ENCODE measurements at places on chromosomes 5 and 9. TPM values are rescaled to one million over a fixed set of nuclear protein-coding genes. Genes with fewer than 3 reads are reported as not detected.

DNA sequence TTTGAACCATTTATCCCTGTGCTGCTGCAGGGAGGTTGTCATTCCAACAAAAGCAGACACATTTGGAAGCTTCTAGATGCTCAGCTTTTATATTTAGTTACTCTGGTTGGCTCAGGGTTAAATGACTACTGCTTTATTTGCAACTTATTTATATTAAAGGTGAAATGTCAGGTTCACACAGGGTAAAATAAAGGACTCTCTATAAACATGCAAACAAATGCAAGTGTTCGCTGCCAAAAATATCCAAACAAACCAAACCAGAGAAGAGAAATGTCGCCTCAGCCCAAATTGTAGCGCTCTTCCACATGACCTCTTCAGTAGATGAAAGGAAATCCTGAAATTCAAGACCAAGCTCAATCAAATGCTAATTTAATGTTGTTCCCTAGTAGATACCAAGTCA is 57.0 kb upstream of the LIFR start:
- no peak for DNase-seq

DNA sequence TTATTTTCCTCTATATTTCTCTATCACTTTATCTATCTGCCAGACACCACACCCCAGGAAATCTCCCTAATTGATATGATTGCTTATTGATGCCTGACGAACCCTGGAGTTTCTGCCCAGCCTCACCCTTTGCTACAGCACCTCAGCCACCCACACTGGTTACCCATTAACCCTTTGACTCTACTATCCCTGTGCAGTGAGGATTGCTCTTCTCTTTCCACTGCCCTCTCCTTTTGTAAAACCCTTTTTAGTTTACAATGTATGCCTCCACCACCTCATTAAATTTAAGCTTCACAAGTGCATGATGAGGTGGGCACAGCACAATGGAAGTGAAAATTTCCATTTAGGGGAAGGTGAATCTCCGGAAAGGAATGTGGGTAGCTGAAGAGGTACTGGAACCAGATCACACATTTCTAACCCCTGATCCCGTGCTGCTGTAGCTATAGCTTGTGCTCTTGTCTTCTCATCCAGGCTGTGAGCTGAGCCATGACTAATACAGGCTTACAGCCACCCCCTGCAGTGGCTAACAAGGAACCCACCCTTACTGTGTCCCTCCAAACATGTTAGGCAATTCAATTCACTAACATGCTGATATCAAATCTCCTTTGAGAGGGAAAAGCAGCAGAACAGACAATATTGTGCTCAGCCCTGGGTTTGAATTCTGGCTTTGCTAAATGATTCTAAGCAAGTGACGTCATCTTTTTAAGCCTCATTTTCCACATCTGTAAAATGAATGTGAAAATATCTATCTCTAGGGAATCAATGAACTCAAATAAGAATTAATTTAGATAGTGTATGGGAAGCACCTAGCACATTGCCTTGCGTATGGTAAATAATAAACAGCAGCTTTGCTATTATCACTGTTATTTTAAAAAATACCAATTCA is 186.9 kb upstream of the TRIM32 start:
- peak; percentile 25 for DNase-seq

DNA sequence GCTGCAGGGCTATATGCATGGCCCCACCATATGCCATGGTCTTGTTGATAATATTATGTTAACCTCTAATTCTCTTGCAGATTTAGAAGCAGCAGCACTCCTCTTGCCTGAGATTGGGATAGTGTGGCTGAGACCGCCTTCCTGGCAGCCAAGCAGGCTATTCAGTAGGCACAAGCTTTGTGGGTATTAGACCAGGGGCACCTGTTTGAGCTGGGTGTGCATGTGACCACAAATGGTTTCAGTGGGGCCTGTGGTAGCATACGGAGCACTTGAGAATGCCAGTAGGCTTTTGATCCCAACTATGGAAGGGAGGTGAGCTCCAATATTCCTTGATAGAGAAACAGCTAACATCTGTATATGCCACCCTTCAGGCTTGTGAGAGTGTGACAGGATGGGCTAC is 625.1 kb upstream of the NUDT12 start:
- DNase-seq, result peak; percentile 88

DNA sequence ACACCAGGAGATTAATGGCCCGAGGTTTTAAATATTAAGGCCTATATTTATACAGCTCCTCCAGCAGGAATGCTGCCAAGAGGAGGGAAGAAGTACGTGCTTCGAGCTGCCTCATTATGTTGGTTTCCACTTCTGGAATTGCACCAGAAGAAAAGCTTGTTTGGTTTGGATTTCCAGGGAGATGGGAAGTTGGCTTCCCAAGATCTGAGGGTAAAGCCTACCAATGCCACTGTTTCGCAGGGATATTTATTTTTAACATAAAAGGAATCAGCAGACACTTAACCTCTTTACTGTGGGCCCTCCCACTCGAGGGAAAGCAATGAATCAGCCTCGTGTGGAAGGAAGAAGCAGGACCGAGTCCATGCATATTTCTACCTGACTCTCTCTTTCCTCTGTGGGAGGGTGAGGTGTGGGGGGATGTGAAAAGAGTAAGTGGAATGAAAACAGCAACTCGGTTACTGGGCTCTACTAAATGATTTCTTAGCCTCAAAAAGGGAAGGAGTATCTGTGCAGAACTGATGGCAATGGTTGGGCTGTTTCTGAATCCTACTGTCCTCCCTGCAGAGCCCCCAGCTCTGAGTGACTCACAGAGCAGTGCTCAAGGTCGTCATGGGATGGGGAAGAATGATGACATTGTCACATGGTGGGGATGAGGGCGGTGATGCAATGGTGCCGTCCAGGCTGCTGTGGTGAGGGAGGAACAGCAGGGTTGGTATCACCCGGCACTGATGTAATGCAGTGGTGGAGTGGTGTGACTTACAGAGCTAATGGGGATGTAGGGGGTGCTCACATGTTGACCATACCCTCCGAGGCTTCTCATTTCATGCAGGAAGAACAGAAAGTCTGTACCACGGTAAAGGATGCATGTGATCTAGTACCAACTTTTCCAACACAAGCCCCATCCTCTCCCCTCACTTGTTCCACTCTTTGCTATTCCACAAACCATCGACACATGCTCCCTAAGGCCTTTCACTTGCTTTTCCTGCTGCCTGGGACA is 215.0 kb upstream of the PANK3 start:
- DNase-seq, result peak; percentile 29

GRCh38 chr5:176899946-176900779 is 1.0 kb upstream of the HK3 start:
- DNase-seq, result peak; percentile 92

- DNase-seq, result no peak
These were observed 79.6 kb downstream of the TLR4 start for GRCh38 chr9:117783828-117784227.

DNA sequence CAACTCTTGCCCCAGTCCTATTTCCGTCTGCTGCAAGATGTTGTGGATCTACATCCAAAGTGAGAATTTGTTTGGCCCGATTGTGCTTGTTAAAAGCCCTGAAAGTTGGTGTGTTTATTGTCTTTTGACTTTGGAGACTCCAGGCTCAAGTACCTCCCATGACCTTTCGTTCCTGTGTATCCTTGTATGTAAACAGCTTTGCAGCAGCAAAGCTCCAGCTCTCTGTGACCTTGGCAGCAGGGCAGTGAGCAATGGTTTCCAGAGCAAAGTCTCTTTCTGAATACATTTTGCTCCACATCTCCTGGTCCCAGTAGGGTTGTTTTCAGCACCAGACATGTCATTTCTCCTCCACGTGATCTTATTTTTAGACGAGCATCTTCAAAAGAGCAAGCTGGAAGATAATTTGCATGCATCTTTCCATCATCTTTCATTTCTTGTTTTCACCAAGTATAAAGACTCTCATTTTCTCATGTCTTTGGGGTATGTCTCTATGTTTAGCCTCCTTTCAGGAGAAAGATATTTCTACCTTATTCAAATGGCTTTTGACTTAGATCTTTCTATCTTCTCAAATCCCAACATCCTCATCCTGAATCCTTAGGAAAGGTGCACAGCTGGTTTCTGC is 68.1 kb upstream of the ERCC6L2 start:
- no peak for DNase-seq

DNA sequence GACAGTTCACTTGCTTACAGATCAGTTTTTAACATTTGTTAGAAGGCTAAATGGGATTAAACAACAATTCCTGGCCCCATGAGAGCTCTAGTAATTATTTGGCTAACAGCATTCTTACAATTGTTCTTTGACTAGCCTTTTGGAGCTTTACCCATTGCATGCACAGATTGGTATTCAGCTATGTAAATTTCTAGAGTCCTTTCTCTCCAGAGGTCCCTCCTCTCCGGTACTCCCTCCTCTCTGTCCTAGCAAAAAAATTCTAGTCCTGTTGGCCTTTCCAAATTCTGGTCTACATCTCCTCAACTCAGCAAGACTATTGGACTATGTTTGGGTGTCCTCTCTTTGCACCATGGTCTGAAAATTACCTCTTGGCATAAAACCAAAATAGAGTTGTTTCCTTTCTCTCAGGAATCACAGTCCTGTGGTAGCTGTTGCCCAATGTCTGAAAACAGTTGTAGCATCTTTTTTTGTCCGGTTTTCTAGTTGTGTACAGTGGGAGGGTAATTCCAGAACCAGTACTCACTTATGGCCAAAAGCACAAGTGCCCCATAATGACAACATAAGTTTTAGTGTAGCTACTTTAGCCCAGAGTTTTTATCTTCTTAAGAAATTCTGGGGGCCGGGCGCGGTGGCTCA is 18.1 kb downstream of the SAR1B start:
- DNase-seq, result no peak

CDH10 gene
- total RNA-seq, result not detected

GRCh38 chr5:64569858-64570257 is 64.0 kb downstream of the RGS7BP start:
- no peak for DNase-seq

ANXA2R gene
- total RNA-seq, result 0.86 TPM

DNA sequence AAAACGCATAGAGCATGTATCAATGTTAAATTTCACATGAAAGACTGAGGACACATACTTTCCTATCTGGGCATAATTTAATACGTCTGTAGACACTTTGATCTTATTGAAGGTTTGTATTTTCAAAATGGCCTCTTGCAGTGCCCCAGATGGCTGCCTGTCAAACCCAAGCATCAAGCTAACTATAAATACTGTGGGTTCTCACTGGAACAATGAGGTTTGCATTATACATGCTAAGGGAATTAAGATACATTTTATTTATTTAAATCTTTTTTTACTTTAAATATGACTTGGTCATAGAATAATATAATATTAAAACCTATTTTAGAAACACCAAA is 702.9 kb upstream of the GRAMD2B start:
- DNase-seq, result no peak

GRCh38 chr9:113536166-113536482 is 72.6 kb downstream of the RGS3 start:
- DNase-seq, result no peak

DNA sequence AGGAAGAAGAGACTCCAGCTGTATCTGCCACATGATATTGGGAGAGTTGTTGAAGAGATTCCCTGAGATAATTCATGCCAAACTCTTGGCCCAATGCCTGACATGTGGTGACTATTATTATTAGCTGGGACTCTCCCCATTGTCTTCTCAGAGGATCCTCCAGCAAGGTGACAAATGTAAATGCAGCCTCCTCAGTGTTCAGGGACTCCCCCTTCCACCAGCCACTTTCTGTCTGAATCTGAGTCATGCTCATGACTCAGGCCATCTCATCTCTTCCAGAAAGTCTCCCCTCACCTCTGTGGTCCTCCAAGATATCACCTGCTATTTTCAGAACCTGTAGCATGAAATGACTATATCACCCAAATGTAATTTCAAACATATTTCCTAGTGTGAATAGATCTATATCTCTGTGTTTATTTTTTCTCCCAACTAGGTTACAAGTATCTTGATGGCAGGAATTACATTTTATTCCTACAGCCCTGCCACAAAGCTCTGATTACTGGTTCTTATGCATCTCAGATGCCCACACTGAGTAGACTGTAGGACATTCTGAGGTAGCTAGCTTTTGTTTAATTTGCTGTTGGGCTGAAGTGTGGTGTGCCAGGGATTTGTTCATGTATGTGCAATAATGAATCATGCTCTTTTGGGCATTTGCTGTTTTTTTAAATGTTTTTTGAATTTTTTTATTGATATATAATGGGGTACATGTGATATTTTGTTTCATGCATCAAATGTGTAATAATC is 126.6 kb upstream of the IL12B start:
- DNase-seq, result peak; percentile 71

GRCh38 chr5:6684075-6684474 is 29.2 kb upstream of the TENT4A start:
- DNase-seq, result no peak

PCDHGB5 gene
- total RNA-seq, result 1.4 TPM

C5orf52 gene
- not detected for total RNA-seq

GRCh38 chr9:121527371-121527770 is 27.7 kb upstream of the GGTA1 start:
- no peak for DNase-seq

- DNase-seq, result no peak
These were observed 112.4 kb downstream of the ISL1 start for GRCh38 chr5:51495672-51496071.

- DNase-seq, result peak; percentile 52
These were observed 13.1 kb downstream of the PSD2 start for GRCh38 chr5:139808481-139809330.

PCDHB5 gene
- 0.36 TPM for total RNA-seq

DNA sequence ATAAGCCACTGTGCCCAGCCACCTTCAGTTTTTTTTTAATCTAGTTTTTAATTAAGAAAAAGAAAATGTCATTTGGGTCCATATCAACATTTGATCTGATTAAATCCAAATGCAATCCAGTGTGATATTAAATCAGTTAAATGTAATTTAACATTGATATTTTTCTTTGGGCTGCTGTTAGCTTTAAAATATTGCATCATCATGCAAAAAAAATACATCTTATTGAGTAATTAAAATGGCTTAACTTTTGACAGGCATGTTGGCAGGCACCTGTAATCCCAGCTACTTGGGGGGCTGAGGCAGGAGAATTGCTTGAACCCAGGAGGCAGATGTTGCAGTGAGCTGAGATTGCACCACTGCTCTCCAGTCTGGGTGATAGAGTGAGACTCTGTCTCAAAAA is 22.7 kb upstream of the LRRC70 start:
- DNase-seq, result no peak

GRCh38 chr9:133490201-133490681 is 11.3 kb upstream of the SLC2A6 start:
- DNase-seq, result no peak

ADAMTS2 gene
- total RNA-seq, result 25.5 TPM

RNF44 gene
- 10.6 TPM for total RNA-seq

DNA sequence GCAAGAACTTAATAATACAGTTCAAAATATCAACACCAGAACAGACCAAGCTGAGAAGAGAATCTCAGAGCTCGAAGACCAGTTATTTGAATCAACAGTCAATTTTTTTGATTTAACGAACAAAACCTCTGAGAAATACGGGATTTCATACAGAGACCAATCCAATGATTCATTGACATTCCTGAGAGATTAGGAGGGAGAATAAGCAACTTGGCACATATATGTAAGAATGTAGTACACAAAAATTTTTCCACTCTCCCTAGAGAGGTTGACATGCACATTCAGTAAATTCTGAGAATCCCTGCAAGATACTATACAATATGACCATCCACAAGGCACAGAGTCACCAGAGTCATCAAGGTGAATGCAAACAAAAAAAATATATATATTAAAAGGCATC is 1577.3 kb upstream of the C9orf72 start:
- no peak for DNase-seq

ZDHHC11 gene
- total RNA-seq, result 0.37 TPM

FOXD4L5 gene
- total RNA-seq, result not detected

IFNA13 gene
- total RNA-seq, result not detected

Data from myocyte (in vitro differentiated cells).